OCI-LY7 (cell line): ENCODE measurements at places on chromosomes 3 and 15.

- no peak for DNase-seq
Measured at GRCh38 chr3:9833078-9833477, 10.7 kb downstream of the RPUSD3 start.

DNA sequence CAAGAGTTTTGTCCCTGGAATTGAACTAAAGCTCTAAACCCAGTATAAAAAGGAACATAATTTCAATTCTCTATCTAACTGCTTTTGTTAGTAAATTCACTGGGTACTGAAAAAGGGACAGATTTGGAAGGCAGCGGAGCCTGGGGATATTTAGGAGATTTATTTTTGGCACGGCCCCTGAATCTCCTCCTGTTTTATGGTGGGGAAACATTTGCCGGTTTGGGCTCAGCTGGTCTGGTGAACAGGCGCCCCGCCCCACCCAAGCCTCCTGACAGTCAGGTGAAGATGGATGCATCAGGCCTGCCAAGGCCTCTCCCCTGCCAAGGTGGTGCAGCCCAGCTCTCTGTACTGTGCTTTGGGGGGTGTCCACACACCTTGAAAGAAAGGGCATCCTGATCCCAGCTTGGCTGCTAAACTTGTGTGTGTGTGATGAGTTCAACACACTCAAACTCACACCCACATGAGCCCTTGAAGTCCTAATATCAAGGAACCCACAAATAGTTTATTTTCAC lies 46.3 kb downstream of the EBLN2 start:
- no peak for DNase-seq

DNA sequence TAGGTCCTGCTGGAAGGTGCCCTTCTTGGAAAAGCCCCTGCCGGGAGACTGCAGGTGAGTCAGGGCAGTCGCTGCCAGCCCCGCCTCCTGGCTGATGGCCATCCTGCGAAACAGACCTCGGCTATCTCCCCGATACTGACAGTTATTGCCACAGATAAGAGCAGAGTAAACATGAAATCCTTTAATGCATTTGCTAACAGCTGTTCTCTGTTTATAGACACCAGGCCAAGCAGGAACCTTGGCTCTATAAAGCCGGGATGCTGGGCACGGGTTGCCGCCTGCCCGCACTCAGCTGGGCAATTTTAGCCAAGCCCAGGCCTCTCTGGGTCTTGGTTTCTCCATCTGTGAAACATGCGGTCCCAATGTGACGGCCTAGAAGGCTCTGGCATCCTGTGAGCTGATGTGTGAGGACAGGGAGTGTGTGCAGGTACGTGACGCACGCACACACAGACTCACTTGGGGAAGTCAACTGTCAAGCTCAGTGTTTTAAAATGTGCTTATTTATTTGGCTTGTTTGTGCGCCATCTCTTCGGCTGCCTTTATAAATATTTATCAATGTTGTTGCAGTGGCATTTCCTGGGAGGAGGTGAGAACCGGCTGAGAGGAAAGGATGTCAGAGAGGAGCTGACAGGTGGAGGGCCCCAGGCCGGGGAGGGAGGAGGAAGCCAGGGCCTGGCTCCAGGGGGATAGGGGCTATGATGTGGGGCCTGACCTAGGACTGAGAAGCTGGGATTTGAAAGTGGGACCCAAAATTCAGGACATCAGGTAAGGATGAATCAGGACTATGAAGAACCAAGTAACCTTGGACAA lies 50.8 kb upstream of the PRR23E start:
- DNase-seq = no peak

GRCh38 chr3:183330881-183331280 lies 77.8 kb downstream of the B3GNT5 start:
- no peak for DNase-seq

DNA sequence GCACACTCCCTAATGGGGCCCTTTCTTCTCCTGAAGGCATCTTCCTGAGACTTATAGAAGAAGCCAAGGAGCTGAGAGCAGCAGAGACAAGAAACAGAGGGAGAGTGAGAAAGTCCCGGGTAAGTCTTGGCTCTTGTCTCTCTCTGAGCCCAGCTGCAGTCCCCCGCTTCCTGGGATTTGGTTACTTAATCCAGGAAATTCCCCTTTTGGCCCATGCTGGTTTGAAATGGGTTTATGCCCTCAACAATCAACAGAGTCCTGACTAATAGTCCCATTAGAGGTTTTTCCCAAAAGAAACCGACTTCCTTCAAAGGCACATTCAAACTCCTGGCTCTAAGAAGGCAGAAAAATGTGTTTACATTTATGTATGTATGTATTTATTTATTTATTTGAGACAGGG lies 22.0 kb downstream of the TMEM158 start:
- no peak for DNase-seq

GRCh38 chr3:72520690-72521308 lies 327.4 kb downstream of the SHQ1 start:
- no peak for DNase-seq
